ENCODE measurements at places on chromosomes 3 and 15.

GRCh38 chr3:152430223-152431002 lies 161.7 kb downstream of the MBNL1 start:
- DNase-seq = no peak

- DNase-seq = no peak
Measured at GRCh38 chr3:65851827-65852226, 186.9 kb downstream of the MAGI1 start.

GRCh38 chr3:161372321-161373260 lies 1.3 kb upstream of the SPTSSB start:
- DNase-seq = no peak

DNA sequence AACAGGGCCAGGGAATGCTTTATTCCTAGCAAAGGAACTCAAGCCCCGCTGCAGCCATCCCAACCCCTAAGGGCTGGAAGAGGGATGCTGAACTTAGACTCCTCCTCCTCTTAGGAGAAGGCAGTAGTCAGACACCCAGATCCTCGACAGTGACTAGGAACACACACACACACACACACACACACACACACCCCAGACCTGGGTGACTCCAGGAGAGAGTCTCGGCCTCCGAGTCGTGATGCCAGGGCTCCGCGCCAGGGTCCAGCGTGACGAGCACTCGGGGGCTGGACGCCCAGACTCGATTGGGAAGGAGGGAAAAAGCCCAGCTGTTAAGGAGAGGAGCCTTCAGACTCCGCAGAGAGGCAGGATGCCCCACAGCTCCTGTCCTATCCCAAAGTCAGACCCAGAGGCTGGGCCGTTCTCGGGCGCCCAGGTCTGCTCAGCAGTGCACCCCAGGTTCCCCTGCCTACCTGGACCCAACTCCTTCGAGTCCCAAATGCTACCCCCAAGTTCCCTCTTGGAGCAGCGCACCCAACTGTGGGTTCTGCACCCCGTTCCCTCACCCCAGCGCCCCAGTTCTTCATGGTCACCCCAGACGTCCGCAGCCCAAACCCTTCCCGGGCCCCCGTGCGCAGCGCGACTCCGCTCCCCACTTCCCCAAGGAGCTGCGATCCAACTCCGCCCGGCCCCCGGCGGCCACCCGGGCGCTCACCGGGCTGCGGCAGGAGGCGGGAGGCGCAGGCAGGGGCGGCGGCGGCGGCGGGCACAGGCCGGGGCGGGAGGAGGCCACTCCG lies 421 bp downstream of the BMF start:
- no peak for DNase-seq

- no peak for DNase-seq
Measured at GRCh38 chr3:39754549-39754948, 54.9 kb upstream of the MYRIP start.

DNA sequence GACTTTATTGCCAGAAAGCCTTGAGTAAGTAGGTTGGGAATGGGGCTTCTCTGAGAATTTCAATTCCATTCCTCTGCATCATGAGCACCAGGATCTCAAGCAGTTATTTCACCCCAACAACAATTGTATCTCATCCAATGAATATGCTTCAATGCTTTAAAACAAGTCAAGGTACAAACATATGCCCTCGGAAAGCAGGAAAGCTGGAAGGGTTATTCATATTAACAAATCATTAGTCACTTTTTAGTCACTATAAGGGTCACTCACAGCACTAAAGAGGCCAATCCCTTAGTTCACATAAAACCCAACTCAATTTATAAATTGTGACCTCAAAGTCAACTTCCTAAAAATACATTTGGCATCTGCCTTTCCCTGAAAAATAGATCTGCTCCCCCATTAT lies 16.2 kb downstream of the MB21D2 start:
- DNase-seq = no peak

DNA sequence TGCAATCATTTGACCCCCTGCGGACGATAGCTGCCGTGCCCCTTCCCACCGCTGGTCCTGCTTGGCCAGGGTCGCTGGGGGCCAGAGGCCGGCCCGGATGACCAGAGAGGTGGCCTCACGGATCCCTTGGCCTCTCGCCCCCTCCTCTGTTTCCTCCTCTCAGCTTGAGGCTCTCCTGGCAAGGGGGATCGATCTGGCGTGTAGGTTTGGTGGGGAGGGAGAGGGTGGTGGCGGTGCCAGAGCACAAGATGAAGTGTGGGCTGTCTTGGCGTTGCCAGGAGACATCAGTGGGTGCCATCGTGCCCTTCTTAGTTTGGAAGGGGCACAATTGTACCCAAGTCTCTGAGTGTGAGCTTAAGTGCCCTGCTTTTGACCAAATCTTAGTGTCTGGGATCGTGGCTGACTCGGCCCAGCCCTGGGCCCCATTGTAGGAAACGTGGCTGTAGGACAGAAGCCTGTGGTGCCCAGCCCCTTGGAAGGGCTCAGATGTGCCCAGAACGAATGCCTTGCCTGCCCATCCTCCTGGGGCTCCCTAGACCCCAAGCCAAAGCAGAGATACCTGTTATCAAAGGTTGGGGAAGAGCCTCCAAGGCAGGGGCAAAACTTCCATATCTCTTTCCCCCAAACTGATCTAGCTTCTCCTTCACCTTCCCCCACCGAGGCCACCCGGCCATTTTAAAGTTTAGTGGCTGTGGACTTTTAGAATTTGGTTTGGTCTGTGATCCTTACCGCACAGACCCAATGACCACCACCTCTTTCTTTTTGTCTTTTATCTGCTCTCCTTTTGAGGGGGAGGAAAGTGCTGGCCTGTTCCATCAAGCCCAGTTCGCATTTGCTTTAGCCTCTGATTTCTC lies 14.4 kb downstream of the NR2F2 start:
- DNase-seq = no peak

- no peak for DNase-seq
Measured at GRCh38 chr3:52408466-52408865, 36.4 kb downstream of the SEMA3G start.

DNA sequence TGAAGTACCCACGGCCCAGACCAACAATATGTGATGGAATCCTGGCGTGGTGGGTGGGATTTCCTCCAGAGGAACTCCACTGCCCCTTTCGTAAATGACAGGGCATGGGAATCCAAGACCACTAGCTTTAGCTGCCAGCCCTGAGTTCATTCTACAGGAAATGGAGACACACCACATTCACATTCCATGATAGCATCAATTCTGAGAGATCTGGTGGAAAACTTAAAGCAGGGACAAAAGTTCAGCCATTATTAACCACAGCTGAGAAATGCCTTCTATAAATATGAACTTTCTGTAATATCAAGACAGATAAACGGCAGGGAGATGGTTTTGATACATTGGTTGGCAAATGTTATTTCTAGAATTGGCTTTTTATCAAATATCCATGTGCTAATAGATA lies 98.2 kb downstream of the FBN1 start:
- no peak for DNase-seq

DNA sequence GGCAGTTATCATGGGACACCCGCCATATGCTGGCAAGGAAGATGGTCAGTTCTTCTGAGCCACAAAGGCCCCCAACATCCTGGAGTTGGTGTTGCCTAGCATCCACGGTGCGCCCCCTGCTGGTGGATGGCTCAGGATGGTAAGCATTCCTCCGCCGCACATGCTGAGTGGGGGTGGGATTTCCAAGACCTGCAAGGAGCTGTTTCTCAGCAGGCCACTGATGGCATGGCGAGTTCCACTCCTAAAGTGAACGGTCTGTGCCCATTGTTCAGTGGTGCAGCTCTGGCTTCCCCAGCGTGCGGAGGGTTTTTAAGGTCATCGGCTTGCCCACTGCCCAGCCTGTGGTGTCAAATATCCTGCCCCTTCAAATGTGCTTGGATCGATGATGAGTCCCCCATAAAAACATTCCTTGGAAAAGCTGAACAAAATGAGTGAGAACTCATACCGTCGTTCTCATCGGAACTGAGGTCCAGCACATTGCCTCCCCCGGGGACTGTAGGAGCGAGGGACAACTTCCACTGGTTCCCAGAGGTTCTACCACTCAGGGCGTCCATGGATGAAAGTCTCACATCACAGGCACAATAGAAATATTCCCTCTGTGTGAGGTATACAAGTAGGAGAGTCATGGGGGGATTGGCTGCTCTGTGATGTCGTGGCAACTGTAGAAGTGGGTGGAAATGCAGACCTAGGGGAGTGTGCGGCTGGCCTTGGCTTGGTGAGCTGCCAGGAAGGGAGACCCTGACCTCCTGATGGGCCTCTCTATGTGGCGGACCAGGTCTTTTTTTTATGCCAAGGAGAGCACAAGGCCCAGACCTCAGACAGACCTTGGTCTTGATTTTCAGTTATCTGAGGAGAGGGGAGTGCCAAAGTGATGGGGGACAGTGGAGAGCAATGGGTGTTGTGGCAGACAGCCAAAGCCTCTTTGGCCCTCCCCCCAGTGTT lies 102.0 kb downstream of the SNRPN start:
- no peak for DNase-seq

DNA sequence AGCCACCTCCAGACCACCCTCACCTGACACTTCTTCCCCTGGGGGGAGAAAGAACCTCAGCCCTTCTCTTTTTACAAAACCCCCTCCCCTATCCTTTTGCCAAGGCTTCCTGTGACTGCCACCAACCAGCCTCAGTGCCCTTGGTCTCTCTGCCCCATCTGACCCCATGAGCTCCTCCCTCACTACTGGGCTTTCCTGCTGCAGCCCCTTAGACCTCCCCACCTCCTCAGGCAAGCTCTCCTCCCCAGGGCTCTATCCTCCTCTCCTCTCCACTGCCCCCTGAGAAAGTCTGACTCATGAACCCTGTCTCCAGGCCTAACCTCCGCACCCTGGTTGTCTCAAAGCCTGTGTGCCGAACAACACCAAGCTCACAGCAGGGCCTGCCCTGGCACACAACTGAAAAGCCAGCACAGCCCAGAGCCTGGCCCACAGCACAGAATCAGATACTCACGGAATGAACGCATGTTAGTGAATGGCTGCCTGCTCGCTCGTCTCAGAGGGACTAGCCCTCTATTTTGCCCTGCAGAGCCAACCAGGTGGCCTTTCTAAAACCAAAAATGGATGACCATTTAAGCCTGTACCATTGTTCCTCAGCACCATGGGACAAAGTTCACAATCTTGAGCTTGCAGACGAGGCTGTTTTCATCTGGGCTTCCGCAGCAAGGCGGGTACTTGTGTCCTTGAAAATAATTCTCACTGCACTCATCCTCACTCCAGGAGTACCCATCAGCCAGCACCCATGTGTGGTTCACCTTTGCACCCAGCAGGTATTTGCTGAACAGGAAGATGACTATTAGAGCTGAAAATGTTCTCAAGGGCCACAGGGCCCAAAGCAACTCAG lies 1.7 kb downstream of the CHDH start:
- no peak for DNase-seq

- no peak for DNase-seq
Measured at GRCh38 chr15:27278761-27279160, 307.8 kb downstream of the GABRG3 start.

DNA sequence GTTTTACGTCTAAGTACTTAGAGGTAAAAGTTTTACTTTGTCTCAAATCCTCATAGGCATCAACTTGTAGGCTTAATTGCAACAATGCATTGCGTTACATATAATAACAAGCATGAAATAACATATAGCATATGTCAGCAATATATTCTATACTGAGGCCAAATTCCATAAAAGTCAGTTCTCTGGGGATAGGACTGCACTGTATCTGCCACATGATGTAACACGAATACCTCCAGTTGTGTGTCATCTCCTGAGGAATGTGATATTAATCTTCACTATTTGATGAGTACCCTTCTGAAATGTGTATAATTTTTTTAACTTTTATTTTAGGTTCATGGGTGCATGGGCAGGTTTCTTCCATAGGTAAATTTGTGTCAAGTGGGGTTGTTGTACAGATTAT lies 126.4 kb downstream of the IMPG2 start:
- no peak for DNase-seq

DNA sequence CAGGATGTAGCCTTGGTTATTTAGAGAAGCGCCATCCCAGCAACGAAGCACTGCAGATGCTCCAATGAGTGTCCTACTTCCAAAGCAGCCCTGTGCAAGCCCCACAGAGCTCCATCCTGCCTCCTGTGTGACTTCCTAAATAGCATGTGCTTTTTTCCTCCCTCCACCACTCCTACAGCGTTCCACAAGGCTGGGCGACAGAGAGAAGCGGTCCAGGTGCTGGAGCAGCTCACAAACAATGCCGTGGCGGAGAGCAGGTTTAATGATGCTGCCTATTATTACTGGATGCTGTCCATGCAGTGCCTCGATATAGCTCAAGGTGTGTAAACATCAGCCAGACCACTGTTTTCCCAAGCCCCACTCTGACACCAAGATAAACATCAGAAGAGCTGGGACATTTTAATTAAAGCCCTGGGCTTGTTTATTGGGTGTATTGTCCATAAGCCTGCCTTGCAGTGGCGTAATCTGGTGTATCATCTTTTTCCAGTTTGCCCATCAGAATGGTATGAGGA lies 22.2 kb upstream of the RHO start:
- DNase-seq = no peak

GRCh38 chr3:3110299-3110630 lies at the start of gene IL5RA:
Gene IL5RA (minus strand): TSS chr3:3110374. CDS start chr3:3104984, 5,390 bp downstream.
- no peak for DNase-seq

DNA sequence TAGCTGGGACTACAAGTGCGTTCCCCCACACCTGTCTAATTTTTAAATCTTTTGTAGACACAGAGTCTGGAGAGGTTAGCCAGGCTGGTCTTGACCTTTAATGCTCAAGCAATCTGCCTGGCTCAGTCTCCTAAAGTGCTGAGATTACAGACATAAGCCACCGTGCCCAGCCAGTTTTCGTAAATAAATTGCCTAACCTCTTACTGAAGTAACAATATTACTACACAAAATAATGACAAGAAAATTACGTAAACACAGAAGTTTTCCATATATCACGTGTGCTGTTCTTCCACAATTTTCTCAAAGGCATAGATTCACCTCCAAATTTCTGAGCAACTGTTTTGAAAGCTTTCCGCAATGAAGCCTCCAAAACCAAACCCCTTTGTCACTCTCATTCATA lies 58.1 kb upstream of the PROK2 start:
- no peak for DNase-seq

- no peak for DNase-seq
Measured at GRCh38 chr3:178384321-178385230, 151.7 kb upstream of the KCNMB2 start.

Data from LoVo (cell line).